T-cell (primary cell): ENCODE measurements at places on chromosomes 6 and 20.

- no peak for DNase-seq
These were observed 125.9 kb downstream of the HS3ST5 start for GRCh38 chr6:114216789-114217467.

GRCh38 chr6:113052506-113052905, 705.4 kb downstream of the RFPL4B start:
- no peak for DNase-seq

GRCh38 chr6:74087899-74088298, 391.9 kb downstream of the CD109 start:
- DNase-seq: no peak

GRCh38 chr6:138107752-138108592, 753 bp upstream of the PERP start:
- DNase-seq: no peak

- DNase-seq: no peak
These were observed 9.8 kb downstream of the MAPK13 start for GRCh38 chr6:36139991-36140710.

DNA sequence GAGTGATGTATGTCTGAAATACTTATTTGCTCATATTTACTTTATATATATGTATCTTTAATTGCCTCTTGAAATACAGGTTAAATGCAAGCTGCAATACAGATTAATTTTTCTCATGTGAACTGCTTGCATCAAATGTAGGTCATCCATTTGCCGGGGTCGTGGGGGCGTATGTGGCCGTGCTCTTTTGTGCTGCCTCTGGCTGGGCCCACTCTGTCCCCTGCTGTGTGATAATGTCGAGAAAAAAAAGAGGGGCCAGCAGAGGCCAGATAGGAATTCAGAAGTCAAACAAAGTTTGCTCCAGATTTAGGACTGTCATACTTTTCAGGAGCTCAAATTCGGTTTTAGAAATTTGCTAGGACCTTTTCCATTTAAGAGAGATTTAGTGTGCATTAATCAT, 459.6 kb upstream of the SOX4 start:
- DNase-seq: no peak

DNA sequence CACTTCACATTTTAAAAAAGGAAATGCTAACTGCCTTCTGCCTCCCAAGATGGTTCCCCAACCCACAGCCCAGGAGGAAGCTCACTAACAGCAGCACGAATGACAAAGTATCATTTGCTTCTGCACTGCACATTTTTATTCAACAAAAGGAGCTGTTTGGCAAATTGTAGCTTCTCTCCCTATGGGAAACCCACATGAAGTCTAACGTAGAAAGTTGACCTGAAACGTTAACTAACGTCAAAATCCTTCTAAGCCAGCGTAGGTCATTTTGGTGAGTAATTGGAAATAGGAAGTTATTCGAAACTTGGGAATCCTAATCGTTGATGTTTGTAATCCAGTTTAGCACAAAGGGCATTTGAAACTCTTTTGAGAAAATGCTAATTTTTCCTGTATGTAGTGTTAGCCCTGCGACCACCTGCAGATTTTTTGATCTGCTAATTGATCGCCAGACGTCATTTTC, 2.9 kb downstream of the SALL4 start:
- no peak for DNase-seq

- no peak for DNase-seq
These were observed 25.1 kb downstream of the CD83 start for GRCh38 chr6:14142511-14143223.

DNA sequence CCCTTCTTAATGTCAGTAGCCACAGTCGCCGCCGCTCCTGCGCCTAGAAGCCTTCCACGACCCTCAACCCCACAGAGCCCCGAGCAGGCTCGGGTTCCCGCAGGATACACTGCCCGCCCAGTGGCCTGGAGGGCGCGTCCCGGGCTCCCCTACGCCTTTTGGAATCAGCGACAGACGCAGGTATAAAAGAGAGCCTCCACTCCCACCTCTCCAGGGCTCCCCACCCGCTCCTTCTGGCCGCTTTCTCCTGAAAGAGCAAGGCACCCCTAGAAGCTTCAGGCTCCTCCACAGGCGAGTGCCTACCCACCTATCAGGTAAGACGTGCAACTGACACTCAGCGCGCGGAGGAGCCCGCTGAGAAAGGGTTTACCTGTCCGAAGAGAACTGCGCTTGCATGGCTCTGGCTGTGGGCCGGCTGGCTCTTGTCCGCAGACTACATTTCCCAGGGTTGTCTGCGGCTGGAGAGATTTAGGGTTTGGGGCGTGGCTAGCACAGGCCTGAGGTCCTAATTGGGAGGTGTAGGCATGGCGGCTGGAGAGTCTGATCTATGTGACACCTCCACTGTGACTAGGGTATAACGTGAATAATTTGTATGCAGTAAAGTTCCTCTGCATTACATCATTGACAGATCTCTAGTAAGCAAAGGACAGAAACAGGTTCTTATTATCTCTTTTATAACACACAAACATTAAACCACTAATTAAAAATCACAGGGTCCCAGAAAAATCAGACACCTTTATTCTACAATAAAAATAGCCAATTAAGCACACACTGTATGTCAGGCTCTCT, 13.5 kb upstream of the ZNF391 start:
- DNase-seq: peak; percentile 54

GRCh38 chr6:16108921-16109658, 19.8 kb upstream of the MYLIP start:
- DNase-seq: no peak

- DNase-seq: no peak
These were observed 84.8 kb downstream of the MRPL14 start for GRCh38 chr6:44042261-44042988.

- no peak for DNase-seq
These were observed 8.0 kb upstream of the UBE2J1 start for GRCh38 chr6:89360415-89360999.

DNA sequence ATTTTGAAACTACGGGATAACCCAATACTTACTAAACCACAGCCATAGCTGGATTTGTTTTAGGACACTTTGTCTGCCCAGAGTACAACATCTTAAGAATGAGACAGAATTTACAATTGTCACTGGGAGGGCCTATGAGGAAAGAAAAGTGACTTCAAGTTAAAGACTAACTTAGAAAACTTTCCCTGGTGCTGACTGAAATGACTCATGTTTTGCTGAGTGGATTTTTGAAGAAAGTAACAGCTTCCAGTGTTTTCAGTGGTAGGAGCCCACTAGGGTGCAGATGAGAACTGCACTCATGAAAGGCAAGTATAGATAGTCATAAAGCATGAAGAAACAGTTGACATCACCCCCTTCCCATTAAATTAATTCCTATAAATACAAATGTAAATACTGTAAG, 988.2 kb upstream of the MAP3K7 start:
- no peak for DNase-seq

DNA sequence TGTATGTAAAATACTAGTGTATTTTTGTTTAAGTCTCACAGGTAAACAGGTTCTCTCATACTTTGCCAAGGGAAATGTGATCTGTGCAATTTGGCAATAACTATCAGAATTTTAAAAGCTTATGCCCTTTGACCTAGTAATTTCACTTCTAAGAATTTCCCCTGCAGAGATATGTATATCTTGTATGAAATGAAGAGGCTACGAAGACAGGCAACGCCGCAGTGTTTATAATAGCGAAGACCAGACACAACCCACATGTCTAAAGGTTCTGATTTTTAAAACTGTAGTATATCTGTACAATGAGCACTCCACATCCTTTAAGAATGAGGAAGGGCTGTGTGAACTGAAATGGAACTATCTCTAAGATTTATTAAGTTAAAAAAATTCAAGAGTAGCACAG, 7.5 kb downstream of the TRAF3IP2 start:
- DNase-seq: no peak

- DNase-seq: no peak
These were observed 46.7 kb downstream of the MAP1LC3A start for GRCh38 chr20:34604980-34605788.

DNA sequence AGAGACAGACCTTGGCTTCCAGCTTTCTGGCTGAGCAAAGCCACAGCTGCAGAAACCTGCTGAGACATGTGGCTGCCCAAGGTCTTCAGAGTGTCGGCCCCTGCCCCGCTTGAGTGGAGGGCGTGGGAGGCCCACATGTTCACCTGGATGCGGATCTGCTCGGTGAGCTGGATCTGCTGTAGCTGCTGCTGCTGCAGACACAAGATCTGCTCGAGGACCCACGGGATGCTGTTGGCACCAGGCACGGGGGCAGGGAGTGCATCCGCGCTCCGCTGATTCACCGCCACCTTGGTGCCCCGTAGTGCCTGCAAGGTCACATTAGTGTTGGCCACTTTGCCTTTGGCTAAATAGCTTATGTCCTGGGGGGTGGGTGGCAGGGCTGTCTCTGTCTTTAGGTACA, 10.7 kb downstream of the SALL4 start:
- no peak for DNase-seq

GRCh38 chr6:132268209-132268608, 133.1 kb downstream of the MOXD1 start:
- no peak for DNase-seq

- DNase-seq: no peak
These were observed 3.1 kb downstream of the MAP1LC3A start for GRCh38 chr20:34561661-34562060.

DNA sequence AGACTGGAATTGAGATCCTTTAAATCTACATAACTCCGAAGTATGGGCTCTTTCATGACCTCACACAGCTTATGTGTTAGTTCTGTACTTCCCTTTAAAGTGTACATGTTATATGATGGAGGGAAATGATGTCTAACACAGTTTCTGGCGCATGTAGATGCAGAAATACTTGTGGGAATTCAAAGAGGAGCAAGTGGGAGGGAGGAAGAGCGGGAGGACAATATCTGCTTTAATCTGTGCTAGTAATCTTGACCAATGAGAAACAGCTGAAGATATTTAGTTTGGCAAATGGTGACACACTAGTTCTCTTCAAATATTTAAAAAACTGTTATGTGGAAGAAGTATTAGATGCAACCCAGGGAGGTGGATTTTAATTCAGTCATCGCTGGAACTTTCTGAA, 62.9 kb upstream of the PLEKHG1 start:
- DNase-seq: no peak

DNA sequence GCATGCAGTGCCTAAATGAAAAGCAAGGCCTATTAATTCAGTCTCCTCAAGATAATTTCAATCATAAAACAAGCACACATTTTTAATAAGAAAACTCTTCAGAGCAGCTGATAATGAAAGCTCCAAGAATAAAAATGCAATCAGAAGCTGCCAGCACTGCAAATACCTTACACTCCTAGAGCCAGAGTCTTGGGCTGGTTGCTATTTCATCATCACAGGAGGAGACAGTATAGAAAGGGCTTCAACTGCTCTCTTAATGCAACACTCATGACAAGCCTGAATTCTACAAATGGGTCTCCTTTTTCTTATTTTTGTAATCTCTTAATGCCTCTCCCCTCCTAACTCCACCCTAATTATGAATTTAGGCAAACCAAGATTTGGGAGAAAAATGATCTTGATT, 11.2 kb upstream of the MC3R start:
- DNase-seq: no peak

GRCh38 chr20:11432407-11432806, 485.3 kb upstream of the BTBD3 start:
- DNase-seq: no peak
